ENCODE measurements at places on chromosomes 3 and 15. TPM values are rescaled to one million over a fixed set of nuclear protein-coding genes. Genes with fewer than 3 reads are reported as not detected.

DNA sequence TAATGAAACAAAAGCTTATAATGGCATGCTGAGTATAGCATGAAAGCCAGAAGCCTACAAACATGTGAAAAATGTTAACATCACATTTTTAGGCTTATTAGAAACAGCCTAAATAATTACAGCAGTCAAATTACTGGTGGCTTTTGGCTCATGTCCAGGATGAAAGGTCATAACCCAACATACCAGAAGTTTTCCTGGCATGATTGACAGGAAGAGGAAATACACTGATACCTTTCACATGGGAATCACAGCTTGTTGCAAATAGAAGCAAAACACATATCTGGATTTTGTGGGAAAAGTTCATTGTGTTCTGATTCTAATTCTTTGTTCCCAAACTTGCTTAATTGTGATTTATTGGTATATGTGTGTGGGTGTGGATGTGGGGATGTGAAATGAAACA lies 393.5 kb upstream of the ARRDC4 start:
- DNase-seq = no peak

DNA sequence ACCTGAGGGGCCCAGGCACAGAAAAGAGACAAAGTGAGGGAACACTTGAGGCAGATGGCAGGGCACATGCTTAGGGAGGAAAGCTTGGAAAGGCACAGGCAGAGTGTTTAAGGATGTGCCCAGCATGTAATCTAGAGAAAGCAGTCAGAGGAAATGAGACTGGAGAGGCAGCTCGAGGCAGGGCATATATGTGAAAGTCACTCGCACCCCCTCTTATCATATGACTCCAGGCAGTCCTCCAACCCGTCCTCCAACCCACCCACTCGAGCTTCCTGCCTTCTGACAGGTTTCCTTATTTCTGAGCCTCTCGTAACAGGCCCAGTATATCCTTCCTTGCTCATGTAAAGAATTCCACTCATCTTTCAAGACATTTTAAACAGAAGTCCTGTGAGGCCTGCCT lies 294.0 kb downstream of the SOX2 start:
- DNase-seq = no peak

- no peak for DNase-seq
These were observed 46.8 kb downstream of the CHDH start for GRCh38 chr3:53799338-53799865.

- DNase-seq = no peak
These were observed 320.9 kb upstream of the RASGRP1 start for GRCh38 chr15:38885471-38885952.

DNA sequence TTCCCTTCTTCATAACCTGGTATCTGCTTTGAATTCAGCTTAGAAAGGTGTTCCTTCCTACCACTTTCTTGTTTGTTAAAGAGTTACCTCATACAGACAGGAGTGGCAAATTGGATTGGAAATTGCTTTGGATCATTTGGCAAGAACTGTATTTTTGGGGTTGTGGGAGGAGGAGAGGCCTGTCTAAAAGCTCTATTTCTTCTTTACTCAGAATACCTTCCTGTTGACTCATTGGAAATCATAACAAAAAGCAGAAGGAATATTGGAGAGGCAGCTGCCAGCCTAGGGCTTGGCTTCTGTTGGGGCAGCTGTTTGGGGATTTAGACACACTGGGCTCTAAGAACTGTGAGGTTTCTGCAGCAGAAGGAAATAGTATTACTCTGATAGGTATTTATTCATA lies 14.2 kb downstream of the IQGAP1 start:
- DNase-seq = peak; percentile 63

DNA sequence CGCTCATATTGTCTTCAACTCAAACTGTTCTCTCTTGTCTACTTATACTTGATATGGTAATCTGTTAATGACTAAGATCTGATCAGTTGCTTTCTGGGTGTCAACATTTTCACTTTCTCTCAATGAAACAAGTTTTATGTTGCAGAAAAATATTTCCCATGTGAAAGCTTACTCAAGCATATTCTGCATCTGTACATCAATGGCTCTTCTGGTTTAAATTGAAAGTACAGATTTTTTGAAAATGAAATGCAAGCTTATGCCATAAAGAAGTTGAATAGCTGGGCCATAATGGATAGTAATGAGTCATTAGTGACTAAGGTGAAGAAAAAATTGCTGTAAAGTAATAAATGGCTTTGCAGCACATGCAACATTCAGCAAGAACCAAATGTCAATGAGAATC lies 140.7 kb downstream of the BCHE start:
- no peak for DNase-seq

- peak; percentile 39 for DNase-seq
These were observed 479.4 kb downstream of the NTRK3 start for GRCh38 chr15:87777054-87777561.

DNA sequence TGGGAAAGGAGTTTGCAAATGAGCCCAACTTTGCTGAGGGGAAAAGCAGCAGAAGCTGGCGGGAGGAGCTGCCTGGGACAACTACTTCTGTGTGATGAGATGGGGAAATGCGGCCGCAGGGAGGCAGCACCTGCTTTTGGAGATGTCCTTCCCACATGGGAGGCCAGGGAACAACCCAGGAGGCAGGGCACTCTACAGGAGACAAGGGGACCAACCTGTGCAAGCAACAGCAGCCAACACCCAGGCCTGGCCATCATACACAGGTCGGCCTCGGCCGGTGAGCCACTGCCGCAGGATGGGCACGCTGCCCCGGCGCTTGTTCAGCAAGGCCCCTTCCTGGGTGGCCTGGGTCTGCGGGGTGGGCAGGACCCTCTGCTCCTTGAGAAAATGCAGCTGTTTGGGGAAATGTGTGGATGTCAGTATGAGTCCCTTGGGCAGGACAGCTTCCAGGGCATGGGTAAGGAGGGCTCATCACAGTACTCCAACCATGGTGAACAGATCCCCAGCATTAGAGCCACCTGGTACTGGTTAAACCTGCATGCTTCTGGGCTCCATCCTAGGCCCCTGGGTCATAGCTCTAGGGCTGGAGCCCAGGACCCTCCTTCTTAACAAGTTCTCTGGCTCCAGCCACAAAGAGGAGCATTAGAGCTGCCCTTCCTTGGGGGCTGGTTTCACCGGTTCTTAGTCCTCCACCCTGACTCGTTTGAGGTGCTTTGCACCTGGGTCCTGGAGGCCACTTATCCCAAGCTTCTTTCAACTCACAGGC lies 11.6 kb downstream of the EPB42 start:
- DNase-seq = no peak

GRCh38 chr15:32859251-32859650 lies 141.4 kb downstream of the GREM1 start:
- DNase-seq = no peak

DNA sequence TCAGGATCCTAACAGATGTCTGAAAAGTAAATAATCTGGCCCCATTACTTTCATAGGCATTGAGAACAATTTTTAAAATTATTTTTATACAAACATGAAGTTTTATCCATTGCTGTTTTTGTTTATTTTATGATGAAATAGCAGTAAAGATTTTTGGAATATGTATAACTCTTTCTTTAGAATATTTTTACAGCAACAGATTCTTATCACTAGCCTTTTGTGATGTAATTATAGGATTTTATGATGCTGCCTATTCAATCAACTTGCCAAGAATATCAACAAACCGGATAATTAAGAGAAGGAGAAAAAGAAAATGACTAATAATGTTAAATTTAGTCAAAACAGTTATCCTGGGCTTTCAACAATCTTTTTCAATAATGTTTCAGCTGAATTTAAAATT lies 386.3 kb downstream of the ZIC1 start:
- DNase-seq = no peak

GRCh38 chr3:50264383-50264963 lies 4.5 kb upstream of the SEMA3B start:
- peak; percentile 82 for DNase-seq

DNA sequence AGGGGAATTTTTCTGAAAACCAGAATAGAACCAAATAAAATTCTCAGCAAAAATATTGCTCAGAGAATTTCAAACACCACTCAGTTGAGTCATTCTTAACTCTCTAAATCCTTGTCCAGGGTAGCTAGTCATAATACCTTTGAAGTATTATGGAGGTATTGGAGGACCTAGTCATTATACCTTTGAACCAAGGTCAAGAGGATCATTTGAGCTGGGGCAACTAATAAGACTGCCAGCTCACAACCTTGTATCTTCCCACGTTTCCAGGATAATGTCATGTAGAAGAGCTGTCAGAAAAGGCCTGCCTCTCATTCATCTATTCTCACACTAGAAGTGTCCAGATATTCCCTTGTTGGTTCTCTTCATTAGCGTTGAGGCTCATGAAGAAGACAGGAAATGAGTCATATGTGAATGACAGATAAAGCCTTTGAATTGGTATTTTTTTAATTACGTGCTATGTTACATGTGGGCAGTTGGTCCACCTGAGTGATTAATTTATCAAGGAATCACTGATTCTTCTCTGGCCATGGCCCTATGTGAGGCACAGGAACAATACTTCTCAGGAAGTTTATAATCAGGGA lies 48.3 kb downstream of the TOPAZ1 start:
- no peak for DNase-seq

DNA sequence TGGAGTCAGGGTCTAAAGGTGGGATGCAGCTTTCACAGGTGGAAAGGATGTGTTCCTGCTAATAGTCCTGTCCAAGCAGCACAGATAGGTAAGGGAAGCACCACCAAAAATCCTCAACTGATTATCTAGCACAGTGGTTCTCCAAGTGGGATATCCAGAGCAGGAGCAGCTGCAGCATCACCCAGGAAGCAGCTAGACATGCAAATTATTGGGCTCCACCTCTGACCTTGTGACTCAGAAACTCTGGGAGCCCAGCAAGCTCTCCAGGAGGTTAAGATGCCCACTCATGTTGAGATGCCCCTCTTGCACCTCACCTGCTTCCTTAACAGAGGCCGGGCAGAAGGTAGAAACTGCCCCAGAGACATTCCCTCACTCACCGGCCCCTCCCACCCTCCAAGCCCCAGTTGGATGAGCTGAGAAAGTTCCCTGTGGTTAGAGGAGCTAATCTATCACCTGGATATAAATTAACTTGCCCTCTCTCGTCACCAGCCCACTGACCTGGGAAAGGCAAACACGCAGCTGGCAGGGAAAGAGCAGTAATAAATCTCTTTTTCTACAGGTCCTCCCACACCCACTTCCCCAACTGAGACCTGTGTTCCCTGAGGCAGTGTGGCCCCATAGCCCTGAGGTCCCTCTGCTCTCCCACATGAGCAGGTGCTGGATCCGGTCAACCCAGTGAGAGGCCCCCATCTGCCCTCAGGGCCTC lies 39.3 kb downstream of the ADCY5 start:
- DNase-seq = peak; percentile 65

- peak; percentile 99 for DNase-seq
These were observed 14.3 kb downstream of the KAT2B start for GRCh38 chr3:20054549-20054987.

DNA sequence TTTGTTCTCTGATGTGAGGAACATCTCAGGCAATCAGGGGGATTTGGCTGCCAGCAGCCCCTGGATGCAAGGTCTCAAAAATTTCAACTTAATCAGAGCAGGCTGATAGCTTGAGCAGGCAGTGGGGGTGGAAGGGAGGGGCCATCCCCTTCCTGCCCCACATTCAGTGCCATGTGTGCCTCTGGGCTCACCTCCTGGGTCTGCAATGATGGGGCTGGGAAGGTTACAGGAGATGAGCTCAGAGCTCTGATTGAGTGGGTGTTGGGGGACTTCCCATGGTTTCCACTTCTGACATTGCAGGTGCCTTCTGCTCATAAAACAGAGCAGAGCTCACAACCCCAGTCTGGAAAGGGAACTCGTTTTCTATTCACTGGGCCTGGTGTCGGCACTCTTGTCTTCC lies 37.0 kb downstream of the PARP16 start:
- no peak for DNase-seq

The SERPINI2 gene
- total RNA-seq = not detected

The QRICH1 gene
- total RNA-seq = 56.0 TPM

The LMAN1L gene
- not detected for total RNA-seq

The ZNF619 gene
- 5.1 TPM for total RNA-seq

The KCNMB2 gene
- 3.6 TPM for total RNA-seq
